ENCODE measurements at places on chromosomes 16 and 17.

GRCh38 chr17:49830605-49831004 is 17.3 kb downstream of the TAC4 start:
- no peak for DNase-seq

DNA sequence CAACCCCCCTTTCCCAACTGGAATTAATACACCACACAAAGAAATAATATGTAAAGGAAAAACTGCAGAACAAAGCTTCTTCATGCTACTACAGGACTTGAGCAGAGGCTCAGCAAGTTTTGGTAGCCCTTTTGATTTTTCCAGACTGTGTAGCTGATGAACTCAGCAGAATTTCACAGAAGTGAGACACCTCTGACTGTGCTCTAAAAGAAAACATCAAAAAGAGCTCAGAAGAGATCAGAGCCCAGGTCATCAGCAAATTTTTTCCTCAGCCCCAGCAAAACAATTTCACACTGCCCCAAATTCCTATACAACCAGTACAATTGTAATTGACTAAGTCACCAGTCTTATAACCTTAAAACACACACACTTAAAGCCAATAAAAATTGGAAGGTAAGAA is 38.0 kb downstream of the TTC19 start:
- no peak for DNase-seq

DNA sequence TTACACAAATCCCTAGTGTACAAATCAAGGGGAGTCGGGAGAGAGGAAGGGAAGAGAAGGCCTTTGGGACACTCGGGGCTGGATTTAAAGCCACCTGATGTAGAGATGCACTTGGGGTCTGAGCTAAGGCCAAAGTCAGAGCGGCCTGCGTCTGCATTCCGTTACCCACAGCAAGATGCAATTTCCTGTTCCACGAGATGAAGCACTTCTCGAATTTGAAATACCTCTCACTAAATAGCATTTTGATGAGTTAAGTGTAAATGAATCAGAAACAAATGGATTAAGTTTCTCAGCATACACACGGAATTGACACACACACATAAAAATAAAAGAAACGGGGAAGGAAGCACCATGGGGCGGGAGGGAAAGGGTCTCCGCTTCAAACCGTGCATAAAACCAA is 386.0 kb downstream of the SOX9 start:
- no peak for DNase-seq

DNA sequence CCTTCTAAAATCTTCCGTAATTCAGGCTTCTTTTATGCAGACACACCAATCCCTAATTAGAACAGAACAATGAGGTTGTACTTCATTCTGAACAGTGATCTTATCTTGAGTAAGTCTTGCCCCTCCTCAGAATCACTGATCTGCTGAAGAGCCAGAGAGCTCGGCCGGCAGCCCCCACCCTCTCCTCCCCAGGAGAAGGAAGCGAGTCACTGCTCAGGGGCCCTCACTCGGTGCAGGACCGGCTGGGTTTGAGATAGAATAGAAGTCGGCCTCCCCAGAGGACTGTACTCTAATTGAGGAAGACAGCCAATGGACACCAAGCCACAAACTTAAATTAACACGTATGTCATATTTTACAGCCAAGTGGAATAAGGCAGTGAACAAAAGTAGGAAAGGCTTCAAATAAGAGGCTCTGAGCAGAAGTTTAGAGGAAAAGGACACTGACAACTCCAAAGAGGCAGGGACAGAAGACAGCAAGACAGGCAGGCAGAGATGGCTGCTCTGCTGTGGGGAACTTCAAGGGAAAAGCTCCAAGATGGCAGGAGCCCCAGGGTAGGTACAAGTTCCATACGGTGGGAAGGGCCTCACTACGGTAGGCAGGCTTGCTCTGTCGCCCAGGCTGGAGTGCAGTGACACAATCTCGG is 18.6 kb downstream of the CREBBP start:
- DNase-seq: no peak

DNA sequence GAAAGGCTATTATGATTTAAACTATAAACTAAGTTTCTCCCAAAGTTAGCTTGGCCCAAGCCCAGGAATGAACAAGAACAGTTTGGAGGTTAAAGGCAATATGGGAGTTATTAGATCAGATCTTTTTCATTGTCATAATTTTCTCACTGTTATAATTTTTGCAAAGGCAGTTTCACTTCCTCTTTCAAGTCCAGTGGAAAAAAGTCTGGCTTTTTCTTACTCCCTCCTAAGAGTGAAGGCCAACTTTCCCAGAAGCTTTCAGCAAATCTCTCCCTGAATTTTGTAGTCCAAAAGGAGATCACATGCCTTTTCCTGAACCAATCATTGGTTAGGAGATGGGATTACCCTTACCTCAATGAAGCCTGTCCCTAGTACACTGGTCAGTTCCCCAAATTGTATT is 9.1 kb upstream of the BLMH start:
- no peak for DNase-seq

GRCh38 chr17:1890758-1891450 is 61.1 kb downstream of the RPA1 start:
- no peak for DNase-seq

DNA sequence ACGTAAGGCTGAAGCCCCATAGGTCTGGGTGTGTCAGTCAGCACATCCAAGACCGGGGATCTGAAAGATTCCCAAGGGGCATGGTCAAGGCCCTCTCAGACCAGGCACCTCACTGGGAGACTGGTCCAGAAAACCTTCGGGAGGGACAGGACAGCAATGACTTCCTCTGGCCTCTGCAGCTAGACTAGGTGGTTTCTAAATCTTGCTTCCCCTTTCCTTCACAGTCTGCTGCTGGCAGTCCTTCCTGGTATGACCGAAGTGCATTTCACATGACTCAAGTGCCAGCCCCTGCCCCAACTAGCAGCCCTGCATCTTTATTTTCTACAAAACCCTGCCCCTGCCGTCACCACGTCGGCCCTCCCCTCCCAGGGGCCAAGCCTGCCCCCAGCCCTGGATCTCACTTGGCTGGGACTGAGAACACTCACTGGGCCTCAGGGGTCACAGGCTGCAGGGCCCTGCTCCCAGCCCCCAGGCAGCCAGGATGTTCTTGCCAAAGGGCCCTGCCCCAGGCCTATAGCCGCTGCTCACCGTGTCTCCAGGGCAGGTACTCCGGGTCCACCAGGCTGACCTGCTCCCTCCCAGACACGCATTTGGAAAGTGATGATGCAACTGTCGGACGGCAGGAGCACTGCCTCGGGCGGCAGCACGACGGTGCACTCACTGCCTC is 18.3 kb downstream of the POLR3K start:
- DNase-seq: peak; percentile 32

DNA sequence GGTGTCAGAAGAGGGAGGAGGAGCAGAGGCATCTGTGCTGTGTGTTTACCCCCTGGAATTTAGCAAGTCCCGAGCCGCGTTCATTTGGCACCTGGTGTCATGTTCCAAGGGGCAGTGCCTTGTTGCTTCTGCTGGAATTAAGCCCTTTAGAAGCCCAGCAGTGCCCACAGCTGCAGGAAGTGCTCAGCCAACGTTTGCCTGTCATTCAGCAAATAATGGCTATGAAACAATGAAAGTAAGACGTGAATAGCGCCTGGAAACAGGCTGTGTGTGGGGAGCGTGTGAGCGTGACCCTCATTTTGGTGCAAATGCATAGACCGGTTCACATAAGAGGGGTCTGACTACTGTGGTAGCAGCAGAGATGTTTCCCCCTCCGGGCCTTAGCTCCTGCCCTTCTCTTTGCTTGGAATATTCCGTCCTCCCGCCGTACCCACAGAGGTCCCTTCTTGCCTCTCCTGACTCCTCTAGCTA is 5.8 kb upstream of the ATP2C2 start:
- no peak for DNase-seq

- DNase-seq: no peak
Observed at GRCh38 chr16:81836279-81837054, 57.4 kb downstream of the PLCG2 start.

GRCh38 chr16:85556456-85557082 is 56.6 kb upstream of the GSE1 start:
- no peak for DNase-seq

- no peak for DNase-seq
Observed at GRCh38 chr16:30066761-30067583, 1.4 kb downstream of the ALDOA start.

- no peak for DNase-seq
Observed at GRCh38 chr17:82457929-82458178, 687 bp upstream of the NARF start.

GRCh38 chr16:68590201-68590994 is 51.3 kb downstream of the ZFP90 start:
- DNase-seq: no peak

GRCh38 chr17:57264776-57265175 is 8.5 kb downstream of the MSI2 start:
- DNase-seq: no peak

DNA sequence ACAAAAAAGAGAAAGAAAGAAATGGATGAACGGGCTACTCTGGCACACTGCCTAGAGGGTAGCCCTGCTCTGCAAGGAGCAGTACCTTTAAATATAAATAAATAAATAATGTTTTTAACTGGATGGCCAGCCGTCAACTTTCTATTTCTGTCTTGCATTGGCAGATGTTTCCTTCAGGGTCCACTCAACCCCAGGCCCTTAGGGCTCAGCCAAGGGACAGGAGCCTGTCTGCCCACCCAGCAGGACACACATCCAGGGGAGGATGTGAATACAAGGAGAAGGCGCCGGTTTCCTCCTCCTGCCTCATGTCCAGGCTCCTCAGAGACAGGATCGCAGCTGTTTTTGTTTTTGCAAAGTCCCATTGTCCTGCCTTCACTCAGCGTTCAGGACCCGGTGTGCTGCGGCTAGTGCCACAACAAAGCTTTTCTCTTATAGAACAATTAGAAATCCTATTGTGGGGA is 22.6 kb downstream of the TTYH2 start:
- no peak for DNase-seq

DNA sequence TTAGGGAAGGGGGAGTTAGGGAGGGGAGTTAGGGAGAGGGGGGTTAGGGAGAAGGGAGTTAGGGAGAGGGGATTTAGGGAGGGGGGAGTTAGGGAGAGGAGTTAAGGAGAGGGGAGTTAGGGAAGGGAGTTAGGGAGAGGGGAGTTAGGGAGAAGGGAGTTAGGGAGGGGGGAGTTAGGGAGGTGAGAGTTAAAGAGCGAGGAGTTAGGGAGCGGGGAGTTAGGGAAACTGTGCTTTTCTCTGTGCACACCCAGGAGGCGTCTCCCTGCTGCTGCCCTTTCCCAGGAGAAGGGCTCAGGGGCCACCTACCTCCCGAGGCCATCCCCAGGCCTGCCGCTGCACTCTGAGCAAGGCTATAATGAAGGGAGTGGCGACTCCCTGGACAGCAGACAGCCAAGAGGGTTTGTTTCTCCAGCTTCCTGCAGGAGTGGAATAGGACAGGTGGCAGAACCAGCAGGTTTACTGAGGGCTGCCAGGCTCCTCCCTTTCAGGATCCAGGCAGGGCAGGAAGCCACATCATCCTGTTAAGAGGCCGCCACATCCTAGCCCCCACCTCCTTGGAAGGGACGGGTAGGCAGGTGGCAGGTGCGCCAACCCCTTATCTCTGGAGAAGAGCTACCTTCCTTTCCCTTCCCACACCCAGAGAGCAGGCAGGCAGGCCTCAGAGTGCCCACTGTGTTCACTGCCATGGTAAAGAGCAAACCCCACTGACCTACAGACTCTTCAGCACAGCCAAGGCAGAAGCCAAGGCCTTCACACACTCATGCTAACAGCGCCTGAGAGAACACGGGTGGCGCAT is 4.3 kb downstream of the CANT1 start:
- no peak for DNase-seq

DNA sequence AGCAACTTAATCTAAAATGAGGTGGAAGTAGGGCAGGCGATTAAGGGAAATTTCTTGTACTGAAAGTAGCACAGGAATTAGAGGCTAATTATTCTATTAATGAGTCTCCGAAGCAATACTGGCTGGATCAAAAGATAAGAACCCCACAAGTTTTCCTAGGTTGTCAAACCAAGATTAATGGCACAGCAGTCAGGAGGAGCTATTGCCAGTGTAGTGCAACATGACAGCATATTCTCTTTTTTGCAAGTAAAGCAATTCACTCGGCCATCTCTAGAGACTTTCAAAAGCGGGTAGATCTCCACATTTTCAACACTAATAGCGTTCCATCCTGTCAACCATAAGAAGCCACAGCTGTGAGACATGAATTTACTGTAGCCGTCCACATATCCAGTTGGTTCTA is 81.2 kb downstream of the CYB561 start:
- DNase-seq: no peak

DNA sequence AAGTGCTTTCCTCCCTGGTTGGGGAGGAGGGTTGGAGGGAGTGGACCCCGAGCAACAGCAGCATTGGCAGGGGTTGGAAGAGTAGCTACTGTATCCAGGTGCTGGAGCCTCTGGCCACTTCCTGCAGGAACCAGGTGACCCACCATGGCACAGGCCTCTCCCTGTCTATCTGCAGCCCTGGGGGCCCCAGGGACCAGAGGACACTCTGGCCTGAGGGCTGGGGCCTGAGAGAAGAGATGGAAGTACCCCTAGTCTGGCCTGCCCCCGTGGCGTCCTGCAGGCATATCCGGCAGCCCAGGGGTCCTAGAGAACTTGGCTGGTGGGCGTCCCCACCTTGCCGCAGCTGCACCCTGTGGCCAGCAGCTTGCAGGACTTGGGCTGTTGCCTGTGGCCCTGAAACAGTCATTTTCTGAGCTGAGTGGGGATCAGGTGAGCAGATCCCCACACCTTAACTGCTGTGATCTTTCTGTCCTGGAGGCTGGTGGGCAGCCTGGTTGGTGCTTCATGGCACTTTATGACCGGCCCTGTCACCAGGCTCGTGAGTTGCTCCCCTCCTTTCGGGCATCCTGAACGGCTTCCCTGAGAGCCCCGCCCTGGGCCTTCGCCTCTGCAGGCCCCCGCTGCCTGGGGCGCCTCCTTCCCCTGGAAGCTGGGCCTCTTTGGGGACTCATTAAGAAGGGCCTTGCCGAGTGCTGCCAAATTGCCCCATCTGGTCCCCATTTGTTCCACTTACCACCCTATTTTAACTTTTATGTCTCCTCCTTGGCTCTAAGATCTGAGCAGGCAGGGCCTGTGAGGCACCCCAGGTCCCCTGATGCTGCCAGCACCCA is 298.6 kb downstream of the SEC14L1 start:
- no peak for DNase-seq

GRCh38 chr16:89727406-89728120 is 6.2 kb downstream of the ZNF276 start:
- no peak for DNase-seq

- DNase-seq: no peak
Observed at GRCh38 chr16:89111263-89111662, 17.6 kb downstream of the ACSF3 start.

DNA sequence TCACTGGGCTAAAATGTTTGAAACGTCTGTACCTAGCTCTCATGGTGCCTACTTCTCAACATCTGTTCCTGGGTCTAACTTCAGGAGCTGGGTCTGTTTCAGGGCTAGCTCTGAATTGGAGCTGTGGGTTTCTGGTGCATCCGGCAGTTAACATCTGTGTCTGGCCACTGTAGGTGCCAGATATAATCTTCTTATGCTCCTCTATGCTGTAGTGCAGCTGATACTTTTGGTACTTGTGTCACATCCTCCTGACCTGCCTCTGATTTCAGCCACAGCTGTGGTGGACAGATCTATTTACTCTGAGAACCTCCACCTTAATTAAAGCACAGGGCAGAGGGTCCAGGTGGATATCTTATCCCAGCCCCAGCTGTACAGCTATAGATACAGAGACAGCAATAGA is 496.5 kb upstream of the CDH11 start:
- no peak for DNase-seq

Measured in CMK (cell line).